ENCODE measurements at places on chromosomes 16 and 17.

- no peaks in the 10 kb centered on the region for H3K27me3 ChIP-seq
- no peaks in the 10 kb centered on the region for H3K36me3 ChIP-seq
- H3K4me1 ChIP-seq, result no peaks in the 10 kb centered on the region
- H3K27ac ChIP-seq, result no peak overlapping the region
- H3K4me3 ChIP-seq, result no peak overlapping the region
- no peak for DNase-seq
Measured at GRCh38 chr16:19968891-19969683, 84.4 kb upstream of the GPRC5B start.

DNA sequence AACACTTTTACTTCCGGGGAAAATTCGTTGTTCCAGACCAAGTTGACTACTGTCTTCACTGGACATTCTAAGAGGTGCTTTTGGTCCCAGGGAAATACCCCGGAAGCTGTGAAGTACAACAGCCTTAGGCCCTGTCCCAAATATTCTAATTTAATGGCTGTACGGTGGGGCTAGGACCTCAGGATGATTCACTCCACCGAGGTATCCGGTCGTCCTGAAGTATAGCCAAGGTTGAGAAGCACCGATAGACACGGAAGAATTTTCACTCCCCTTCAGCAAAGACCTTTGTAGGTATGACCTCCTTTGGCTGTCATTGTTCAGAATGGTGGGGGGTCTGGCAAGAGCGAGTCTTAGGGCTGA, 34.9 kb upstream of the ARL4D start:
- DNase-seq, result no peak
- H3K27ac ChIP-seq, result no peak overlapping the region
- H3K4me1 ChIP-seq, result peaks cover 27% of the 10 kb centered on the region
- H3K4me3 ChIP-seq, result no peak overlapping the region
- no peaks in the 10 kb centered on the region for H3K27me3 ChIP-seq

- H3K4me1 ChIP-seq, result no peaks in the 10 kb centered on the region
- no peak overlapping the region for H3K27ac ChIP-seq
- H3K27me3 ChIP-seq, result no peaks in the 10 kb centered on the region
- DNase-seq, result no peak
- no peak overlapping the region for H3K4me3 ChIP-seq
Measured at GRCh38 chr16:64074706-64075105, 1047.2 kb downstream of the CDH11 start.

DNA sequence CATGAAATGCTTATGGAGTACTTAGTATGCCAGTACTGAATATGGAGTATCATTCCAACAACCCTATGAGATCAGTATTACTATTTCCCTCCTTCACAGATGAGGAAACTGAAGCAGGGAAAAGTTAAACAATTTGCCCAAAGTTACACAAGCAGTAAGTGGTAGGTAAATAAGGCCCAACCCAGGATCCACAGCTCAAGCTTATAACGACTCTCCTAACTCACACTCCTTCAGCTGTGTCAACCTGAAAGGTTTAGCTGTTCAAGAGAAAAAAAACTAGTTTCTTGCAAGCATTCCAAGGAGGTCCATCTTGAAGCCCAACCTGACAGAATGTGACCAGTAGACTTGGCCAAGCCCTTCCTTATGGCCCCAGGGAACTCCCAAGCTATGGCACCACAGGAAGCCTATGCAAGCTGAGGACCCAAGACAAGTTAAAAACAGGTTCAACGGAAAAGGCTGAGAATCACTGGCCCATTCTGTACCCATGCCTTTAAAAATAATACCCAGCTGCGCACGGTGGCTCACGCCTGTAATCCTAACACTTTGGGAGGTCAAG, 6.5 kb downstream of the CRK start:
- DNase-seq, result no peak
- H3K36me3 ChIP-seq, result no peaks in the 10 kb centered on the region
- no peak overlapping the region for H3K27ac ChIP-seq
- H3K27me3 ChIP-seq, result no peaks in the 10 kb centered on the region
- no peak overlapping the region for H3K4me3 ChIP-seq

DNA sequence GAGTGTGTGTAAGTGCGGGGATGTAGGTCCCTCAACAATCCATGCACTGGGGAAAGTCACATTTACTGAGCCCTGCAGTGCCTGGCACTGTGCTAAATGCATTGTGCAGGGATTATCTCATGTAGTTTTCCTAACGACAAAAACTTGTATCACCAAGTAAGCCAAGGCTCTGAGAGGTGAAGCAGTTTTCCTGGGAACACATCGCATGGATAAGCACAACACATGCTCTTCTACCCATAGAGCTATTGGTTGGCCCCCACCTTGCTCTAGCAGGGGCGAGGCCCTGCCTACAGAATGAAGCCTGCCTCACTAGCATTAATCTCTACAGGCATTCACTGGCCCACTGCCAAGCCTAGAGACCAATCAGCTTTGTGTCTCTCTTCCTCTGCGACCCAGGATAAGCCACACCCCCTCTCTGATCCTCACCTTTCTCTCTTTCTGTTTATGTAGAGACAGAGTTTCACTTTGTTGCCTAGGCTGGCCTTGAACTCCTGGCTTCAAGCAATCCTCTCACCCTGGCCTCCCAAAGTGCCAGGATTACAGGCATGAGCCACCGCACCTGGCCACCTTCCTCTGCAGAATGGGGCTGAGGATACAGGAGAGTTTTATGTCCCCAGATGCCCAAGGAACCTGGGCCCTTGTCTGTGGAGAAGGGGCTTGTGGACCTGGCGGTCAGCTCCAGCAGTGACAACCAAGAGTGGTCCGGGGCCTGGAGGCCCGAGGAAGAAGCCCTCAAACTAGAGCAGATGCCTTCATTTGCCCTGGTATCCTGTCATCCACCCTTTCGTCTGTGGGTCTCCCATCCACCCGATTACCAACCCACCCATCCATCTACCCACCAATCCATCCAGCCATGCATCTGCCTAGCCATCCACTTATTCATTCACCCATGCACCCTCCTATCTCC, 12.8 kb downstream of the CDH16 start:
- H3K27ac ChIP-seq, result no peak overlapping the region
- H3K27me3 ChIP-seq, result no peaks in the 10 kb centered on the region
- no peaks in the 10 kb centered on the region for H3K36me3 ChIP-seq
- H3K4me1 ChIP-seq, result no peaks in the 10 kb centered on the region
- H3K4me3 ChIP-seq, result no peak overlapping the region
- no peak for DNase-seq

- H3K4me3 ChIP-seq, result no peak overlapping the region
- no peak for DNase-seq
- H3K36me3 ChIP-seq, result no peaks in the 10 kb centered on the region
- H3K4me1 ChIP-seq, result peaks cover 8% of the 10 kb centered on the region
- peaks cover 11% of the 10 kb centered on the region for H3K27me3 ChIP-seq
- H3K27ac ChIP-seq, result no peak overlapping the region
Measured at GRCh38 chr17:2751491-2751890, 2.0 kb upstream of the CCDC92B start.

DNA sequence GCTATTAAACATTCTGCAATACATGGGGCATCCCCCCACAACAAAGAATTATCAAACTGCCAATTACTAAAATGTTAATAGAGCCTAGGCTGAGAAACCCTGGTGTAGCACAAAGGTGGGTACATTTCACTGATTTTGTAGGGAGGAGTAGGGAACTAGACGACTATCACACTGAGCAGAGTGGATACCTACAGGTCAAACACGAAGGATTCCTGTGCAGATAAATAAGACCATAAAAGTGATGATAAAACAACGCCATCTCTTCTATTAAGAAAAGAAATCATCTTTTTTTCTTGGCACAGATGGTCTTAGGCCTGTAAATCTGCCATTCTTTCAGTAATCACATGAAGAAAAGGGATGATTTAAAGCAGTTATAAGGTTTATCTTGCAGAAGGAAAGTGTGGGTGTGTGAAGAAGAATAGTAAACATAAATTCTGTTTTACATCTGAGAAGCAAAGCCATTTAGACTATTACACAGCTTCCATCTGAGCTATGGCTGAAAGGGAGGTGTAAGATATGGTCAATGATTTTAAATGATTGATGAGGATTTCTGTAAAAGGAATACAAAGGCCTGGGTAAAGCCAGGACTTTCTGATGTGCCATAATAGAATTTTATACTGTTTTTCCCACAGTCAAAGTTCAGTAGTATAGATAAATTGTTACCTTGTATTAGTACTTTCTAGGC, 429.4 kb upstream of the GOT2 start:
- no peaks in the 10 kb centered on the region for H3K4me1 ChIP-seq
- H3K27me3 ChIP-seq, result no peaks in the 10 kb centered on the region
- no peak for DNase-seq
- H3K36me3 ChIP-seq, result no peaks in the 10 kb centered on the region
- no peak overlapping the region for H3K4me3 ChIP-seq

DNA sequence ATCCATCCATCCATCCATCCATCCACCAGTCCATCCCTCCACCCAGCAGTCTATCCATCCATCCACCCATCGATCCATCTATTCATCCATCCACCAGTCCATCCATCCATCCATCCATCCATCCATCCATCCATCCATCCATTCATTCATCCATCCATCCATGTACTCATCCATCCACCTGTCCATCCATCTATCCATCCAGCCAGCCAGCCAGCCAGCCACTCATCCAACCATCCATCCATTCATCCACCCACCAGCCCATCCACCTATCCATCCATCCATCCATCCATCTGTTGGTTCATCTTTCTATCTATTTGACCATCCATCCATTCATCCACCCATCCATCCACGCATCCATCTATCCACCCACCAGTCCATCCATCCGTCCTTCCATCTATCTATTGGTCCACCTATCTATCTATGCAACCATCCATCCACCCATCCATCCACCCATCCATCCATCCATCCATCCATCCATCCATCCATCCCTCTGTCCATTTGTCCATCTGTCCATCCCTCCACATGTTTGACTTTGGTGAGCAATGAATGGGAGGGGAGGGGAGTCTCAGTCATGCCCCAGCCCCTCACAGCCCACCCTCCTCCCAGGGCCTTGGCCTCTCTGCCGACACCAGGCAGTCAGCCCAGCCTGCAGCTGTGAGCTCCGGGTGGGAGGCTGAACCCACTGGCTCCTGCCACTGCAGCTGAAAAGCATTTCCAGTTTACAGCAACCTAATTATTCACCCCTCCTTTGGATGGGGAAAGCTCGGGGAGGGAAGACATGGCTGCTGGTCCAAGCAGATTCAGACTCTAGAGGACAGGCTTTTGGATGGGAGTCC, 38.1 kb upstream of the SSTR5 start:
- H3K27me3 ChIP-seq, result no peaks in the 10 kb centered on the region
- DNase-seq, result no peak
- H3K4me1 ChIP-seq, result no peaks in the 10 kb centered on the region
- no peaks in the 10 kb centered on the region for H3K36me3 ChIP-seq
- H3K27ac ChIP-seq, result no peak overlapping the region
- no peak overlapping the region for H3K4me3 ChIP-seq

- H3K27me3 ChIP-seq, result no peaks in the 10 kb centered on the region
- peak overlapping the region; percentile 85 for H3K27ac ChIP-seq
- DNase-seq, result peak; percentile 27
- H3K4me3 ChIP-seq, result no peak overlapping the region
- H3K36me3 ChIP-seq, result peaks cover 1% of the 10 kb centered on the region
Measured at GRCh38 chr17:35467824-35468223, 19.3 kb upstream of the SLFN13 start.

- H3K4me3 ChIP-seq, result no peak overlapping the region
- no peak for DNase-seq
- H3K36me3 ChIP-seq, result no peaks in the 10 kb centered on the region
- H3K27me3 ChIP-seq, result no peaks in the 10 kb centered on the region
Measured at GRCh38 chr17:2571523-2572303, 21.7 kb upstream of the PAFAH1B1 start.

DNA sequence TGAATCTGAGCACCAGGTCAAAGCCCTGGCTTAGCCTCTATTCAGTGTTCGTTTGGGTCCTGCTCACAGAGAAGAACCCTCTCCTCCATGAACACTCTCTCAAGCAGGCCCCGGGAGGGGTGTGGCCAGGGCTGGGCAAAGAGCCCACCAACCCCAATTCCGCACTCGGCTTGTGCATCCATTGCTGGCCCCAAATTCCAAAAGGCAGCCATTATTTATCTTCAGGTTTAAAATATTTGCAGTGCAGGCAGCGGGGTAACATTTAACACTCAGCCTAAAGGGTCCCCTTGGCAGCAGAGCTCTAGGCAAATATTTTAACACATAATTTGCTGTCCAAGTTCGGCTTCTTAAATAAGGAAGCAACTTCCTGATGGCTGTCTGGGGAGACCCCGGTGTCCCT, 115.7 kb downstream of the ZNF423 start:
- no peak overlapping the region for H3K27ac ChIP-seq
- H3K27me3 ChIP-seq, result no peaks in the 10 kb centered on the region
- H3K4me1 ChIP-seq, result no peaks in the 10 kb centered on the region
- H3K4me3 ChIP-seq, result no peak overlapping the region
- DNase-seq, result no peak

GRCh38 chr17:40909755-40910154, 24.7 kb upstream of the KRT20 start:
- H3K27ac ChIP-seq, result no peak overlapping the region
- no peaks in the 10 kb centered on the region for H3K36me3 ChIP-seq
- H3K4me1 ChIP-seq, result no peaks in the 10 kb centered on the region
- no peak for DNase-seq
- peaks cover 12% of the 10 kb centered on the region for H3K27me3 ChIP-seq

GRCh38 chr17:74356646-74357465, 4.8 kb downstream of the BTBD17 start:
- no peak for DNase-seq
- H3K36me3 ChIP-seq, result no peaks in the 10 kb centered on the region
- H3K4me3 ChIP-seq, result no peak overlapping the region
- no peak overlapping the region for H3K27ac ChIP-seq

DNA sequence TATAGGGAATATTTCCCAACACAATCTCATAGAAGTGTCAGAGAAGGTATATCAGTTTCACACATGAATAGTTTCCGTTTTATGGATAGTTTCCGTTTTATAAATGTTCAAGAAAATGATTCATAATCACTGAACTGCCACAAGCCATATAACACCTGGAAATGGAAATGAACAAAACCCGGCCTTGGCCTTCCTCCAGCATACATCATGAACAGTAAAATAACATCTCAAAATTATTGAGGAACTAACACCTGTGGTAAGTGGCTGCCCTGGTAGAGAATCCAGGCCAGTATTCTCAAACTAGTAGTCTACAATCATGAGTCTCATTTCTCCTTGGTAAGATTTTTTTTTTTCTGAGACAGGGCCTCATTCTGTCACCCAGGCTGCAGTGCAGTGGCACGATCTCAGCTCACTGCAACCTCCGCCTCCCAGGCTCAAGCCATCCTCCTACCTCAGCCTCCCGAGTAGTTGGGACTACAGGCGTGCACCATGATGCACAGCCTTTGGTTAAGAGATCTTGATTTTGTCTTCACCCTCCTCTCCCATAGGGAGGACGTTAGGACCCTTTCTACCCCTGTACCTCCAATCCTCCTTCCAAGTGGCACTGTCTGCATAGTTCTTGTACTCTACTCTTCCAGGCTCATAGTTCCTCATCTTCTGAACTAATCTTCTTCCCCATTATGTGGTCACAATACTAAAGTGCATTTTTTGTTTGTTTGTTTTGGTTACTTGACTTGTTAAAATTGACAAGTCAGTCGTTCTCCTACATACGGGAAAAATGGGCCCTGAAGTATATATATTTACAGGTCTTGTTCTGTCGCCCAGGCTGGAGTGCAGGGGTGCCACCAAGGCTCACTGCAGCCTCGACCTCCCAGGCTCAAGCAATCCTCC, 15.0 kb upstream of the RGS9 start:
- H3K4me1 ChIP-seq, result peaks cover 21% of the 10 kb centered on the region
- peak overlapping the region; percentile 64 for H3K4me3 ChIP-seq
- no peaks in the 10 kb centered on the region for H3K36me3 ChIP-seq
- no peak overlapping the region for H3K27ac ChIP-seq
- DNase-seq, result no peak

Measured in natural killer cell (primary cell).